ENCODE measurements at places on chromosomes 3 and 15.

DNA sequence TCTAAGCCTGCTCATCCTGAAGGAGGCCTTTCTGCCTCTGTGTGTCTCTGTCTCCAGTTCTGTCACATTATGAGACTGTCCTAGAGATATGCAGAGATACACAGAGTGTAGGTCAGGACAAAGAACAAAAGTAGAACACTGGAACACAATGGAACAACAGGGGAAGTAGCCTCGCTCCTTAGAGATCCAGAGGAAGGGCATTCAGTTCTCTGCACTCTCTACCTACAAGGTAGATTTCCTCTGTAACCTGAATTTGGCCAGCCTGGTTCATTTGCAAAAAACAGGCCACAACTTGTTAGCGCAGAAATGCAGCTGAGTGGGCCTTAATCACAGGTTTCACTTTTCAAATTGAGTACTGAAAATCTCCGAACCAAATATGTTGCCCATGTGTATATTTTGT lies 19.4 kb downstream of the NEK10 start:
- DNase-seq = no peak

- DNase-seq = peak; percentile 32
Measured at GRCh38 chr3:123618768-123619484, 34.1 kb upstream of the HACD2 start.

DNA sequence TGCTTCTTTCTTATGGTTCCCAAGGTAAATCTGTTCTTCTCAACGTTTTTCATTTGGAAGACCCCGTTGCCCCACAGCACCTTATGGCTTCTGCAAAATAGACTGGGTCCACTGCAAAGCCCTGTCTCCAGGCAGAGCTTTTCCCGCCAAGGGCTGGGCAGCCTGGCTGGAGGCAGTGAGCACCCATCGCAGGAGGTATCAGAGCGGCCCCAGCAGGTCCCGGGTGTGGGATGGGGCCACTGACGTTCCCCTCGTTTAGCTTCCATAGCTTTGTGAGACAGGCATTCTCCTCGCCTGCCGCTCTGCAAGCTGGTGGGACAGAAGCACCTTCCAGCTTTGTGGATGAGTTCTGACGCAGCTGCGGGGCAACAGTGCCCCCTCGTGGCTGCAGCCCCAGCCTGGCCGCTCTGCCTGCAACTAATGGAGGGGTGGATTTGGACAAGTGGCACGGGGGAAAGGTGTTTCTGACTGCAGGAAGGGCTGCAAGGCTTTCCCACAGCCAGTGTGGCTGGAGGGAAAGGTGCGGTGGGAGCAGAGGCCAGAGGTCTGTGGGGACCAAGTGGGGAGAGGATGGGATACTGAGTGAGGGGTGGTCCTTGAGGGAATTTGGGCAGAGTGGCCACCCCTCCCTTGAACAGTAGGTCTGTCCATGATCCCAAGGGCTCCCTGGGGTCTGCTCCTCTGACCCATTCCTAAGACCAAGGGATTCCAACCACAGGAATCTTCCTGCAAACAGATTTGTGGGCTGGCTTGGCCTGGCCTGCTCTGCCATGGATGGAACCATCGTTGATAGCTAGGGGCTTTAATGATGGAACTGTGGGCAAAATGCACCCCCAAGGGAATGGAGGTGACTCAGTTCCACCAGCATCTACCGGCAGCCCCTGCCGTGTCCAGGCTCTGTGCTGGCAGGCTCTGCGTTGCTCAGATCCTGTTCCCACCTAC lies 99.4 kb downstream of the FBLN2 start:
- DNase-seq = peak; percentile 66

- DNase-seq = no peak
Measured at GRCh38 chr3:155853214-155854140, 750 bp downstream of the SLC33A1 start.

DNA sequence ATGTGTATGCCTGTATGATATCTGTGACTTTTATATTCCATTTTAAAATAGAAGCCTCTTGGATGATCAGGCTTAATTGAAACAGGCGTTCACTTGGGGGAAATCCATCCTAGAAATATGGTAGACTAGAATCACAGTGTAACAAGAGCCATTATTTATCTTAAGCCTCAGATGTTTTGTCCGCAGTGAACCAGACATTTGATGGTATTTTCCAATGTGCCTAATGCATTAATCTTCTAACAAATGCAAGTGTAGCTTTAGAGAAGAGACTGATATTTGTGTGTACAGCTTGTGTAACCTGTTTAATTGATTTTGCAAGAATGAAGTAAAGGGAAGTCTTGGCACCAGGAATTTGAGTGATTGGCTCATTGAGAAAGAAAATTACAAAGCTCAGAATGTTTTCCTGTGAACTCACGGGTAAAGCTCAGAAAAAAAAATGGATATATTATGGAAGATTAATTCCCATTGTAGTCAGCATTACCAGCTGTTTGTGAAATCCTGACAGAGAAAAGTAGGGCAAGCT lies 155.7 kb downstream of the SV2B start:
- no peak for DNase-seq

Measured in NCI-H345 (cell line).